Nasal cavity respiratory epithelium epithelial cell of viscerocranial mucosa (primary cell): ENCODE measurements at places on chromosomes 7 and 10. TPM values are rescaled to one million over a fixed set of nuclear protein-coding genes. Genes with fewer than 3 reads are reported as not detected.

Gene AGR2
- total RNA-seq, result 11.5 and 139 TPM in 2 replicates

Gene SORCS1
- total RNA-seq, result not detected in 2 replicates

Gene TIAL1
- total RNA-seq, result 23.2 and 78.2 TPM in 2 replicates

Gene SEMA4G
- under 0.01 and 0.78 TPM in 2 replicates for total RNA-seq

Gene UPF2
- total RNA-seq, result 27.7 and 28.4 TPM in 2 replicates

Gene VAX1
- total RNA-seq, result under 0.01 TPM in 1 of 2 replicates, not detected in the other

Gene COBL
- 0.34 and 13.5 TPM in 2 replicates for total RNA-seq

Gene CEP55
- 0.50 and 1.0 TPM in 2 replicates for total RNA-seq

Gene CACNA2D1
- total RNA-seq, result 1.4 and 6.2 TPM in 2 replicates

Gene RBM33
- 16.7 and 39.7 TPM in 2 replicates for total RNA-seq

Gene UPK3B
- 1.4 and 6.7 TPM in 2 replicates for total RNA-seq

Gene TDRD1
- total RNA-seq, result not detected in 2 replicates

Gene CADPS2
- 4.4 and 5.8 TPM in 2 replicates for total RNA-seq

Gene HABP2
- total RNA-seq, result 0.07 TPM in 1 of 2 replicates, not detected in the other

Gene UCMA
- total RNA-seq, result not detected in 2 replicates

Gene OR6B1
- not detected in 2 replicates for total RNA-seq

Gene SKAP2
- total RNA-seq, result 4.4 and 7.4 TPM in 2 replicates

Gene TSPAN13
- total RNA-seq, result 26.6 and 41.0 TPM in 2 replicates

Gene CLEC5A
- 0.07 TPM in 1 of 2 replicates, not detected in the other for total RNA-seq

Gene SDHAF3
- 14.0 and 15.2 TPM in 2 replicates for total RNA-seq

Gene PRKG1
- 0.57 and 1.0 TPM in 2 replicates for total RNA-seq

Gene OR2A5
- not detected in 2 replicates for total RNA-seq

Gene GPR85
- total RNA-seq, result 0.34 and 3.6 TPM in 2 replicates

Gene ASIC3
- total RNA-seq, result 0.28 and 0.34 TPM in 2 replicates

Gene AKR1C4
- not detected in 2 replicates for total RNA-seq

Gene HGF
- not detected in 2 replicates for total RNA-seq

Gene GPR146
- total RNA-seq, result 0.68 and 1.2 TPM in 2 replicates

Gene CDK14
- 3.1 and 19.5 TPM in 2 replicates for total RNA-seq

Gene LRRC4
- 0.34 and 1.4 TPM in 2 replicates for total RNA-seq

Gene DPP6
- 0.36 TPM in 1 of 2 replicates, not detected in the other for total RNA-seq

Gene PPP1R3C
- total RNA-seq, result 4.1 and 20.8 TPM in 2 replicates

Gene FAM107B
- total RNA-seq, result 18.5 and 29.3 TPM in 2 replicates

Gene IL6
- 0.34 and 3.1 TPM in 2 replicates for total RNA-seq

Gene C7orf57
- 0.21 and 3.4 TPM in 2 replicates for total RNA-seq

Gene ANKRD1
- total RNA-seq, result under 0.01 and 1.4 TPM in 2 replicates

Gene MYOF
- total RNA-seq, result 173 and 292 TPM in 2 replicates

Gene SDK1
- total RNA-seq, result 0.34 and 4.2 TPM in 2 replicates

Gene ODAD2
- under 0.01 and 0.28 TPM in 2 replicates for total RNA-seq

Gene SHH
- under 0.01 and 0.07 TPM in 2 replicates for total RNA-seq

Gene WEE2
- total RNA-seq, result under 0.01 and 0.14 TPM in 2 replicates

Gene LIPN
- total RNA-seq, result 5.8 TPM in 1 of 2 replicates, not detected in the other

Gene TBRG4
- total RNA-seq, result 89.9 and 109 TPM in 2 replicates

Gene MBL2
- not detected in 2 replicates for total RNA-seq

Gene PANK1
- total RNA-seq, result 8.2 and 15.9 TPM in 2 replicates

Gene ITPRID1
- total RNA-seq, result not detected in 2 replicates

Gene SPDYE16
- total RNA-seq, result not detected in 2 replicates

Gene PCLO
- 3.1 and 6.6 TPM in 2 replicates for total RNA-seq

Gene SLC35G1
- 3.1 and 4.3 TPM in 2 replicates for total RNA-seq

Gene VPS50
- 33.5 and 45.9 TPM in 2 replicates for total RNA-seq

Gene PDE6C
- not detected in 2 replicates for total RNA-seq

Gene OR9A2
- total RNA-seq, result not detected in 2 replicates

Gene ZNF25
- 9.7 and 10.9 TPM in 2 replicates for total RNA-seq

Gene ACTA2
- 5.8 and 20.6 TPM in 2 replicates for total RNA-seq
